ENCODE measurements at places on chromosomes 4 and X.

- peak; percentile 42 for DNase-seq
These were observed 224.2 kb downstream of the RCHY1 start for GRCh38 chr4:75289914-75290582.

DNA sequence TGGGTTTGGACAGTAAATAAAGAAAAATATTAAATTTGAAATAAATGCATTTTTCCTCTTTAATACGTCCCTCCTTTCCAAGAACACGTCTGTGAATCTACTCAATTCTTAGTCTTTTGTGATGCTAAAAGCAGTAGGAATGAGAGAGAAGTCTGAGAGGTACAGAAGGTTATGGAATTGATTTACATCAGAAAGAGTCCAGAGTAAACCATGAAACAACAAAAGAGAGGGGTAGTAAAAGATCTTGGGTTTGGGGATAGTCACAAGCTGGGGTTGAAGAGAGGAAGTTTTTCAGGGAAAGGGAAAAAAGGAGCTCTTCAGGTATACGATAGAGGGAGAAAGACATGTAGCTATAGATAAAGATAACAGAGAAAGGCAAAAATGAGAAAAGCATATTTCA is 215.4 kb downstream of the RAB28 start:
- no peak for DNase-seq

DNA sequence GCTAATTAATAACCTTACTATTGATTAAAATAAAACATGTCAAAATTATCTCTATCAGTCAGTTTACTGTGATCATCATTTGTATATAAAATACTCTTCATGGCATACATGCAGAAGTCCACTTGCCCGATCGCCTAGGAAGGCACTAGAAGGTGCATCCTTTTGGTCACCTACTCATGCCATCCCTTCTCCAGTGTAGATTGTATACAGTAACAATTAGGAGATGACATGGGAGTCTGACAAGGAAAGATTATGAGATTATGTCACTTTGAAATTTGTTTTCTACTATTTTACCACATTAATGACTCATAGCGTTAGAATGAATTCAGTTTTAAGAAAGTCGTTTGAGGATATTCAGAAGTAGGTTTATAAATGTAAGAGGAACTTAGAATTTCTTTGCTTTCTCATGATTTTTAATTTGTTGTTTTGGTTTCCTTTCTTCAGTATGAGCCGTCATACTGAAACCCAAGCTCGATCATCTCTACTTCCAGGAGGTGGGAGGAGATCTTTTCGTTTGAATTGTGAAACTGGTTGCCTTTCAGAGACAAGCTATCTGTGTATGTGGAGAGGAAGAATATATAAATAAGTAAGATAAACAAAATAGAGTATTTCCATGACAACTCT is 51.1 kb upstream of the UNC5C start:
- DNase-seq = no peak

DNA sequence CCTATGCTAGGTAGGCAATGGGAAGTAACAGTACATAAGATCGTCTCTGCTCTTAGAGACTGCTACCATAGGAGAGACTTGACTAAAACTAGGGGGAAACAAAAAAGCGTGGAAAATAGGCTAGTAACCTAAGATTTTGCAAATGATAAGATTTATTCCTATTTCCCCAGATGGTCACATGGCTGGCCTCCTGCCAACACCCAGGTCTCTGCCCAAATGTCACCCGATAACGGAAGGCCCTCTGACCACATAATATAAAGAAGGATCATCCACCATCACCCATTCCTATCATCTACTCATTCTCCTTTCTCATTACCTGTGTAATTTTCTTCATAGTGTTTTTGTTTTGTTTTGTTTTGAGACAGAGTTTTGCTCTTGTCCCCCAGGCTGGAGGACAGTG is 4.7 kb downstream of the LAMP2 start:
- DNase-seq = no peak

Measured in ELR (cell line).